ENCODE measurements at places on chromosomes 11 and 22. TPM values are rescaled to one million over a fixed set of nuclear protein-coding genes. Genes with fewer than 3 reads are reported as not detected.

- H3K4me1 ChIP-seq, result no peaks in the 10 kb centered on the region
- H3K36me3 ChIP-seq, result no peaks in the 10 kb centered on the region
- H3K4me3 ChIP-seq, result no peak overlapping the region
Measured at GRCh38 chr11:86119077-86119476, 50.2 kb upstream of the PICALM start.

- DNase-seq, result no peak
- no peaks in the 10 kb centered on the region for H3K36me3 ChIP-seq
Measured at GRCh38 chr11:64107303-64107702, 58.6 kb downstream of the MACROD1 start.

GRCh38 chr11:38796281-38796680 lies 2198.2 kb upstream of the RAG2 start:
- DNase-seq, result no peak
- no peak overlapping the region for H3K4me3 ChIP-seq
- H3K36me3 ChIP-seq, result no peaks in the 10 kb centered on the region
- no peak overlapping the region for H3K27ac ChIP-seq

DNA sequence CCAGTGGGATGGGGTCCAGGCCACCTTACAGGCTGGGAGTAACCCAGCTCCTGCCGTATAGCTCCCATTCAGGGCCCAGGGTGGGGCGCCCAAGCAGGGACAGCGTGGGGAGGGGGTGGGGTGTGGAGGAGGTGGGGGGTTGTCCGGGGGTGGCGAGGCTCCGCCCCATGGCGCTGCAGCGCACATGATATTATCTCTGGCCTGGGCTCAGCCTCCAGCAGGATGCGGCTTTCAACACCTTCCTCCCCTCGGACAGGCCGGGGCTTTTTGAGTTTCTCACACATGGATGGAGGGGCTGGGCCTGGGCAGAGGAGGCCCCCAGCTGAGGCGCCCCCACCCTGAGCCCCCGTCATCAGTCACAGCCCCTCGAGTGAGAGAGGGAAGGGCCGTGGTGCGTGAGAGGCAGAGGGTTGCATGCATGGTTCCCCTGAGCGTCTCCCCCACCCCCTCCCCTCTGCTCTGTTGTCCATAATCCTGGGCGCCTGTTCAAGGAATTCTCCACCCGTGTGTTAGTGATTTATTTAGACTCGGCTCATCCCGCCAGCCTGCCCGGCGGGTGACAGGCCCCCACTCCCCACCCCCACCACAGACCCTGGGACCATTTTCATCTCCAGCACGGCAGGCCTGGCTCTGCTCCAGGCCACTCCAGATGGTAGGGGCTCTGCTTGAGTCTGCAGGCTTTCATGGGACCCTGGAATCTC lies 44.9 kb downstream of the WNT11 start:
- peak; percentile 44 for DNase-seq
- H3K27ac ChIP-seq, result no peak overlapping the region
- no peaks in the 10 kb centered on the region for H3K36me3 ChIP-seq
- H3K27me3 ChIP-seq, result no peaks in the 10 kb centered on the region
- H3K4me3 ChIP-seq, result no peak overlapping the region

- H3K27me3 ChIP-seq, result no peaks in the 10 kb centered on the region
- H3K36me3 ChIP-seq, result no peaks in the 10 kb centered on the region
- H3K4me3 ChIP-seq, result no peak overlapping the region
- no peak for DNase-seq
- no peak overlapping the region for H3K27ac ChIP-seq
- H3K4me1 ChIP-seq, result no peaks in the 10 kb centered on the region
Measured at GRCh38 chr11:39690856-39691255, 1768.6 kb downstream of the LRRC4C start.

DNA sequence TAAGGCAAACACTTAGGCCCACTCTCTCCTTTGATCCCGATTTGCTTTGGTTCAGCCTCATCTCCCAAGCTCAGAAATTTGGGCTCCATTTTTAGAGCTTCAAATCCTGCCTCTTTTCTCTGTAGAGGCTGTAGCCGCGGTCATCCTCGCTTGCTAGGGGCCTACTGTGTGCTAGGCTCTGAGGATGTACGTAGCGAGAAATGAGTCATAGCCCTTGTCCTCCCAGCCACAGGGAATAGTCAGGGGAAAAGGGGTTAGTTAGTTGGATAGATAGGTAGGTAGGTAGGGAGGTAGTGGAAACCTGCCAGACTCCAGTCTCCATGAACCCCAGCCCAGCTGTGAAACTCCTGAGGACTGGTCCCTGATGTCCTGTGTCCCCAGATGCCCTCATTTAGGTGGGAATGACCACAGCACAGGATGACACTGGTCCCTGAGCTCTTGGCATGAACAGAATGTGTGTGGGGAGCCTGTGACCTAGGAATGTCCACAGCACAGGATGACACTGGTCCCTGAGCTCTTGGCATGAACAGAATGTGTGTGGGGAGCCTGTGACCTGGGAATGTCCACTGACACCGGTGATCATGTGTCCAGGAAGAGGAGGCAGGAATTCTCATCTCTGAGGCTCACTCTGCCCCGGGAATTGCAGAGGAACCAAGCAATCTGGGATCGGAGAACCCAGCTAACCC lies 21.4 kb upstream of the HMOX1 start:
- no peak overlapping the region for H3K27ac ChIP-seq
- no peaks in the 10 kb centered on the region for H3K4me1 ChIP-seq
- no peak overlapping the region for H3K4me3 ChIP-seq
- H3K27me3 ChIP-seq, result no peaks in the 10 kb centered on the region
- H3K36me3 ChIP-seq, result no peaks in the 10 kb centered on the region

GRCh38 chr11:122672892-122673291 lies 17.4 kb downstream of the UBASH3B start:
- no peak overlapping the region for H3K27ac ChIP-seq
- no peak for DNase-seq
- H3K36me3 ChIP-seq, result no peaks in the 10 kb centered on the region
- H3K4me1 ChIP-seq, result peaks cover 11% of the 10 kb centered on the region

DNA sequence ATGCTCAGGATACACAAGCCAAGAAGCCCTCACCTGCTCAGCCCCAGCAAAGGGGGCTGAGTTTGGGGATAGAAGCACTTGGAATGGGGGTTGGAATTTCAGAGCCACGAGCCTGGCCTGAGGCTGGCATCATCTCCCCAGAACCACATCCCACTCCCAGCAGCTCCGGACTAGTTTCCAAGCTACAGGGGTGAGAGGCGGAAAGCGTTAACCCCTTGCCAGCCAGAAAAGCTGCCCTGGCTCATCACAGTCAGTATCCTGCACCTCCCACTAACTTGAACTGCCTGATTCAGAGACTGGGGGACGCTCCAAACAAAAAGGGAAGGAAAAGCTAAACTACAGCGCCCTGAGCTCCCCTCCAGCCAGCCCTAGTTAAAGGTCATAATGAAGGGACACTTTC lies 19.0 kb upstream of the CHST1 start:
- no peak overlapping the region for H3K27ac ChIP-seq
- no peaks in the 10 kb centered on the region for H3K4me1 ChIP-seq
- no peak overlapping the region for H3K4me3 ChIP-seq
- H3K36me3 ChIP-seq, result no peaks in the 10 kb centered on the region
- DNase-seq, result no peak
- H3K27me3 ChIP-seq, result no peaks in the 10 kb centered on the region

DNA sequence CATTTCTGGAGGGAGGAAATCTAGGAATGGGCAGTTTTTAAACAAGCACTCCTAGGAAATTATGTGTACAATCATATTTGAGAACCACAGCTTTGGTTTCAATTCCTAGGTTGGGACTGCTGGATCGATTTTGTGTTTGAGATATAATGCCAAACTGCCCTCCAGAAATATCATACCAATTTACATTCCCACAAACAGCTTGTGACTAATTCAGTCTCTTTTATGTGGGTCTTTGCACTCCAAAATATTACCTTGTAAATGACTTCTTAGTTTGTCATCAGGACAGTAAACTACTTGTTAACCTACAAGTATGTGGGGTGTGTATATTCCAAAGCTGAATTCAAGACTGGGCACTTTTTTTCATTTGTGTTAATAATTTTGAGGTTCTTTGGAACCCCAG lies 9.8 kb upstream of the BARX2 start:
- H3K27ac ChIP-seq, result no peak overlapping the region
- no peaks in the 10 kb centered on the region for H3K4me1 ChIP-seq
- H3K4me3 ChIP-seq, result no peak overlapping the region
- no peak for DNase-seq
- no peaks in the 10 kb centered on the region for H3K27me3 ChIP-seq
- no peaks in the 10 kb centered on the region for H3K36me3 ChIP-seq

DNA sequence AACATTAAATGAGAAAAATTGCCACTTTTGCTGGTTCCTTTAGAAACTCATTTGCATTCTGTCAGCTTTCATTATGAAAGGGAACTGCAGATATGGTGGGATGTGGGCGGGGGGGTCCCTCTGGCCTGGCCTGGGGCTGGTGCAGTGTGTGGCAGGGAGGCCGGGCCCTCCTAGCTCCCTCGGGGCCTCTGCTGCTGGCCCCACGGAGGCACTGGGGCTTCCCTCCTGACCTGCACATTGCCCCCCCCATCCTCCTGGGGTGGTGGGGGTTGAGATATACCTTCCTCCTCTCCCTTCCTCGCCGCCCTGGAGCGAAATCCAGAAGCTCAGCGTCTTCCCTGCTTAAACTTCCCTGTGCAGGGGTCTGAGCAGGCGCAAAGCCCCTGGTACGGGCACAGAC lies 1005.9 kb downstream of the BRD1 start:
- no peaks in the 10 kb centered on the region for H3K27me3 ChIP-seq
- no peaks in the 10 kb centered on the region for H3K36me3 ChIP-seq
- no peaks in the 10 kb centered on the region for H3K4me1 ChIP-seq

Gene OR6T1
- not detected for total RNA-seq

Gene MRGPRE
- total RNA-seq, result not detected

Gene IL18
- total RNA-seq, result 7.2 TPM

Gene LRRC56
- total RNA-seq, result not detected

Data from right lobe of liver (tissue), 6 donors.